ENCODE measurements at places on chromosomes 3 and 15. TPM values are rescaled to one million over a fixed set of nuclear protein-coding genes. Genes with fewer than 3 reads are reported as not detected.
A peak's percentile ranks its signal among the peaks of the same experiment; 100 is the strongest.

INTS14 gene
- polyA plus RNA-seq, result 56.6 TPM

CELF6 gene
- polyA plus RNA-seq, result 0.10 TPM

DNA sequence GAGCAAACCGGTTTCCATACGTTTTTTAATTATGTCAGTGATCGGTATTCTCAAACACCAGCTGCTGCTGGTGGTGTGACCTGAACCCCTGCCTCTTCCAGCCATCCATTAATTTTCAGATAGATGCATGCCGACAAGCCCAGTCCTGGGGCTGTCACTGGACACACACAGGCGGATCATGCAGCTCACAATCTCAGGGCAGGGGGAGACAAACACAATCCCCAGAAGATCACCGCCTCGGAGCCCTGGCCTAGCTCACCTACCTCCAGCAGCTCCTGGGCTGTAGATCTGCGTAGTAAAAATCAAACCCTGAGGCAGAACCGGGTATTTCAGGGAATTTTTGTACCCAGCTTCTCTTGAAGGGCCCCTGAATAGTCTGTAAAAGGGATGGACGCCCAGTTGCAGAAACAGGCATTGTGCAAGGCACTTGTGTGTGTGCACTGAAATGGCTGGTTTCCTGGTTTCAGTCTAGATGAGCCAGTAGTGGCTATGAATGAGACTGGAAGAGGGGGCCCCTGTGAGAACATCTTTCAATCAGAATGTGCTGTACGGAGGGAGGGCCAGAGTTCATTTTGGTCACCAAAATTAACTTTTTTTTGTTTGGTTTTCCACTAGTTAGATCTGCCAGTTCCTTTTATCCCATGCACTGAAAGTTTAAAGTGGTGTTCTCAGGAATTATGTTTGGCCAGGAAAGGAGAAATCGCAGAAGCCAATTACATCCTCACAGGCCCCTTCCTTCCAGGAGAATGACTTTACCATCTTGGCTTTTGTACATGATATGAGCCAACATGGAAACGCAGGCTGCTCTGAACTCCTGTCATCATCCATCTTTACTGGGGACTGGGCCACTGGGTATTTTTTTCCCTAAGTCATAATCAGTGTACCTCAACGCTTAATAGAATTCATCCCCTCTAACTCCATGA lies 55.0 kb upstream of the RPL32 start:
- no peak for DNase-seq

GRCh38 chr3:75906555-75907112 lies 121.3 kb upstream of the ZNF717 start:
- DNase-seq, result peak; percentile 18

- no peak for DNase-seq
Observed at GRCh38 chr15:85492406-85492805, 112.0 kb downstream of the AKAP13 start.

- no peak for DNase-seq
Observed at GRCh38 chr15:78838489-78838888, 27.2 kb upstream of the ADAMTS7 start.
